ENCODE measurements at places on chromosomes 3 and 15. TPM values are rescaled to one million over a fixed set of nuclear protein-coding genes. Genes with fewer than 3 reads are reported as not detected.

EPB42 gene
- total RNA-seq = 0.23 TPM

MEX3B gene
- 11.9 TPM for total RNA-seq

PIAS1 gene
- 13.5 TPM for total RNA-seq

HYAL1 gene
- total RNA-seq = 2.5 TPM

LXN gene
- total RNA-seq = 52.5 TPM

PLA2G4B gene
- total RNA-seq = 1.2 TPM

ZIC4 gene
- not detected for total RNA-seq

DPPA2 gene
- total RNA-seq = not detected

LYZL4 gene
- not detected for total RNA-seq

IMPG2 gene
- 0.33 TPM for total RNA-seq

TTC23 gene
- total RNA-seq = 29.1 TPM

TIMP4 gene
- total RNA-seq = 3.2 TPM

P3H2 gene
- 23.8 TPM for total RNA-seq

RPL15 gene
- 1,661 TPM for total RNA-seq

CAV3 gene
- not detected for total RNA-seq

CD200R1L gene
- not detected for total RNA-seq

KIAA1143 gene
- total RNA-seq = 15.8 TPM

GREM1 gene
- 166 TPM for total RNA-seq

UBP1 gene
- 53.4 TPM for total RNA-seq

ATP1B3 gene
- total RNA-seq = 75.1 TPM

GOLGA8G gene
- not detected for total RNA-seq

ANKRD34C gene
- not detected for total RNA-seq

ACKR2 gene
- 0.40 TPM for total RNA-seq

SRGAP3 gene
- total RNA-seq = 7.6 TPM

CCR9 gene
- total RNA-seq = not detected

TTLL13 gene
- not detected for total RNA-seq

PLA2G4D gene
- total RNA-seq = not detected

MST1R gene
- 1.4 TPM for total RNA-seq

CHSY1 gene
- total RNA-seq = 101 TPM
